ENCODE measurements at places on chromosomes 1 and 21.

DNA sequence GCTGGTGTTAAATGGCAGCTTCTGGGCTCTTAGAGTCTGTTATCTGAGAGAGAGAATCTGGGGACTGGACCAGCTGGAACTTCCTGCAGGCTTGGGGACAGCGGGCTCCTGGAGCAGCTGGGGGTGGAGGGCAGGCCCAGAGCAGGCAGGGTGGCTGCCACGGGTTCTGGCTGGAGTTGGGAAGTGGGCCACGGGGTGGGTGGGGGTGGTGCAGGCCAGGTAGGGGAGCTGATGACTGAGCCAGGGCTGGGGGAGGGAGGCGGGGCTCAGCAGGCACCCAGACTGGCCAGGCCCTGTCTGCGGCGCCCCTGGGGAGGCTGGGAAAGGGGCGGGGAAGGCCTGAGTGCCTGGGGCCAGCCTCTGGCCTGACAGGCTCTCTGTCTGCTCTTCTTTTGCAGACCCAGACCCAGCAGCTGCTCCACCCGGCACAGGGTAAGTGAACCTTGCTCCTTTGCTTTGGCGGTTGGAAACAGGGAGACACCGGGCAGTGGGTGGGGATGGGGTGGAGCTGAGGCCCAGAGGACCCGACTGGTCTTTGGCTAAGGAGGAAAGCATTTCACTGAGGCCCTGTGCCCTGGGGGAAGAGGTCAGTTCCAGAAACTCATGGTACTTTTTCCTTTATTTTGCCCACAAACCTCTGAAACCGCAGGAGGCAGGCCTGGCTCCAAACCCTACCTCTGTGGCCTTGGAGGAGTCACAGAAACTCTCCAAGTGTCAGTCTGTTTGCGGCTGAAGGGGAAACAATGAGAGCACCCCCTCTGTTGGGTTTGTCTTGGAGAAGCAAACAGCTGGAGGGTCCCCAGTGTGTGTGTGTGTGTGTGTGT is 48.8 kb downstream of the ARHGEF10L start:
- DNase-seq: peak; percentile 43

GRCh38 chr1:53462769-53463501 is 3.7 kb downstream of the DMRTB1 start:
- DNase-seq: no peak

DNA sequence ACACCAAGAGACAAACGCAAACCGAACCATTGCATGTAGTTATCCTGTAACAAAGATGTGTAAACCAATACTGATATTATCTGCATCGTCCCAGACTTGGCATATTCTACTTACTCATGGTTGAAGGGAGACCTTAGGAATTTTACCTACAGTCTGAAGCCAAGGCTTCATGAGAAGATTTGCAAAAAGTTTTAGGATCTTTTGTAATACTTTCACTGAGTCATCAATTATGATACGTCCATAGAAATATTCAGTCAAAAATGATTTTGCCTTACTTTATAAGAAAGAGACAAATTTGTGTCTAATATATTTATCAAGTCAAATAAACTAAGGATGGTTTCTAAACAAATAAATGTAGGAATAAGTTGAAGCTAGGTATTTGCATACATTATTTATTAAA is 1176.1 kb upstream of the ADGRL2 start:
- DNase-seq: no peak

DNA sequence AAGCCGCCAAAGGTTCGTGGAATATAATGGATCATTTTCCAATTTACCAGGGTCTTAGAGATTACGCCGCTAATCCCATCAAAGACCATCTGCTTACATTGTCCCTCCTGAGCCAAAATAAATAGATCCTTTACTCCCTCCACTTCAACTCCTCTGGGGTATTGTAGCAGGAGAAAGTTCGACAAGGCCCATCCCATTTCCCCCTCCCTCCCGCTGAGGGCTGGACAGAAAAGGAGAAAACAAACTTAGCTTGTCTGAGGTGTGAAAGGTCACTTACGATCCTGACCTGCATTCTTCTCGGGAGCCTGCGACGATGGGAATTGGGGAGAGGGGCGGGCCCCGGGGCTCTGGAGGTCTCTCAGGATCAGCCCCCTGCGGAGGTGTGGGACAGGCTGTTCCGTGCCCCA is 60.8 kb downstream of the MEF2D start:
- no peak for DNase-seq

DNA sequence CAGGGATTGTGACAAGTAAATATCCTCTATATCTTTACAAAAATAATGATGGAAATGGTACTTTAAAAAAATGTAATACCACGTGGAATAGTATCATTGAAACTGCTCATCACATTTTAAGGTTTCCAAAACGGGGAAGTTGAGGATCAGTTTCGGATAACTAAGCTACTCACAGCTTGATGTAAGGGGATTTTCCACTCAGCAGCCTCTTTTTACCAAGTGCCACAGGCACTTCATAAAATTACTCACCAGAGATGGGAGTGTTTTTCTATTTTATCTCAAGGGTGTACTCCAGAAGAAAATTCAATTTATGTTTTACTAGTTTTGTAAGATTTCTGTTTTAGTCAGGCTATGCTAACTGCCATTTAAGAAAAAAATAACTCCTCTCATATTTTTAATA is 91.7 kb downstream of the TPR start:
- DNase-seq: no peak

DNA sequence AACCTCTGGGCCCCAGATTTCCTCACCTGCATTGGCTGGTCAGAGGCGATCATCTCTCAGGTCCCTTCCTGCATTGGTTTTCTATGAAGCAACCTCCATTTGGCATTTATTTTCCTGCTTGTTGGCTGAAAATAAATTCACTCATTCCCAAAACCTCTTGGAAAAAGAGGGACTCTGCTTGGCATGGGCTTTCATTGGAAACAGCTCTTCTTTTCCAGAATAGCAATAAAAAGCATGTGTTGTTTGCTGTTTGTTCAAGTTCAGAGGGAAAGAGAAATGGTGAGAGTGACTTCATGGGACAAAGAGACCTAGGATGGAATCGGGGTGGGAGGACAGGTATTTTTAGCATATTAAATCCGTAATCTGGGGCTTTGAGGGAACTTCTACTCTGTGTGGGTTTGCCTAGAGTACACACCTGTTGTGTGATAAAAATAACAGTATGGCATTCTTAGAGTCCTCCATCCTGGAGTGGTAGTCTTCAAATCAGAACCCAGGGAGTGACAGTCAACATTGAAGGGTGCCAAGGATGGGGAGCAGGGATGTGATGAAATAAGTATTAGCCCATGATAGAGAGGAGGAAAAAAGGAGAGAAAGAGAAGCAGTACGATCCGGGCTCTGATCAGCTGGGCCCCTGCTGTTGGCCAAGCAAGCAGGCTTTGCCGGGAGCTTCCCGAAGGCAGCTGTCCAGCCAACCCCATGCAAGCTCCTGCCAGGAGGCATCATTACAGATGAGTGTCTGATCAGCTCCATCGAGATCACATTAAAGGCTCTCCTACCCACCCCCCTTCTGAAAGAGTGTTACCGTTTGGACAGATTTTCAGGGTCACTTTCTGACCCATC is 131.9 kb upstream of the NFIA start:
- DNase-seq: no peak

GRCh38 chr1:45846931-45847330 is 43.5 kb downstream of the MAST2 start:
- no peak for DNase-seq

GRCh38 chr1:56758135-56758534 is 61.1 kb downstream of the FYB2 start:
- DNase-seq: peak; percentile 10

DNA sequence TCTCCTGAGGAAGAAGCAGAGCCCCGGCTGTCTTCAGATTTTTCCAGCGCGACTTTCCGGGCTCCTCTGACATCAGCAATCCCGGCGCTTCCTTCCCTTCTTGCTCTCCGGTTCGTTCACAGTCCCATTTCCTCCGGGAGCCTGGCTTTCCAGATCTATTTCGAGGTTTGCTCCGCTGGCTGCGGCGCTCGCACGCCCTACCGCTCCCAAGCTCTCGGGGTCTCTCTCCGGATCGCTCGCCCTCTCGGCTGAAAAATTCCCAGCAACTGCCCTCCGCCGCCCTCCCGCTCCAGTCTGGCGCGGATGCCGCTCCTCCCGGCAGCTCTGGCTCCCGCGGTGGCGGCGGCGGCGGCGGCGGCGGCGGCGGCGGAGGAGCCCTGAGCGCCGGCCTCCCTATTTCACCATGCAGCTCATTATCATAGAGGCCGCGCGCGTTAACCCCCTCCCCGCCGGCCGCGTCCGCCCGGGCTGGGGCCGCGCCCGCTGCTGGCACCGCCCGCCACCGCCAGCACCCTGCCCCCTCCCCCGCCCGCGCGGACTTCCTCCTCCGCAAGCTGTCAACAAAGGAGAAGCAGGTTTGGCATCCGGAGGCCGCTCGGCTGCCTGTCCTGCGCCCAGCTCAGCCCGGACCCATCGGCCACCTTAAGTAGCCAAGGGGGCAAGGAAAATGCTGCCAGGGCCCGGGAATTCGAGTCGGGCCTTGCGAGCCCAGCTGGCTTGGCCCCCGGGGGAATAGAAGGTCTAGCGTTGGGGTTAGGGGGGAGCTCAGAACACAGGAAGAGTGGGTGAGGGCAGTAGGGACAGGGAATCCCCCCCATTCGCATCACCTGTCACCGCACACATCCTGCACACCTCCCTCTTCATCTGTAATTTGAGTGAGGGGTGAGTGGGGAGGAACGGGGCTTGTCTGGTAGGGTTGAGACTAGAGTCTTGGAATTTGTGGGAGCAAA is at the start of gene PLXNA2:
Gene PLXNA2 (minus strand): TSS at position 418 of the 950 bp plus-strand sequence. CDS start 26,462 bp downstream, outside the sequence.
- DNase-seq: peak; percentile 86

DNA sequence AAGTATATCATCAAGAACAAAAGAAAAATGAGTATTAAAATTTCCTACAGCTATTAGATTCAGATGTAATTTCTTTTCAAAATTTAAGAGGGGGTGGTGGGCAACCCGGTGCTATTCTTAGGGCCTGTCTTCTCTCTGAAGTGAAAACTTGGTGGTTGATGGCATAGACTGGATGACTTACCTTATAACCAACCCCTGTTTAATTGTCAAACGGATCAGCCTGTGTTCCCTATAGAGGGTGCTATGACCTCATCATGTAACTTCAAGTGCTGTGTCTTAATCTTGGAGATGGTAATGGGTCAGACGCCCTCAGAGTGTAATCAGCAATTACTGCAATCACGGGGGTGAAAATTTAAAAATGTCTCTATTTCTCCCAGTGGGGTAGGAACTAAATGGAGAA is 176.2 kb downstream of the PCP4 start:
- no peak for DNase-seq

DNA sequence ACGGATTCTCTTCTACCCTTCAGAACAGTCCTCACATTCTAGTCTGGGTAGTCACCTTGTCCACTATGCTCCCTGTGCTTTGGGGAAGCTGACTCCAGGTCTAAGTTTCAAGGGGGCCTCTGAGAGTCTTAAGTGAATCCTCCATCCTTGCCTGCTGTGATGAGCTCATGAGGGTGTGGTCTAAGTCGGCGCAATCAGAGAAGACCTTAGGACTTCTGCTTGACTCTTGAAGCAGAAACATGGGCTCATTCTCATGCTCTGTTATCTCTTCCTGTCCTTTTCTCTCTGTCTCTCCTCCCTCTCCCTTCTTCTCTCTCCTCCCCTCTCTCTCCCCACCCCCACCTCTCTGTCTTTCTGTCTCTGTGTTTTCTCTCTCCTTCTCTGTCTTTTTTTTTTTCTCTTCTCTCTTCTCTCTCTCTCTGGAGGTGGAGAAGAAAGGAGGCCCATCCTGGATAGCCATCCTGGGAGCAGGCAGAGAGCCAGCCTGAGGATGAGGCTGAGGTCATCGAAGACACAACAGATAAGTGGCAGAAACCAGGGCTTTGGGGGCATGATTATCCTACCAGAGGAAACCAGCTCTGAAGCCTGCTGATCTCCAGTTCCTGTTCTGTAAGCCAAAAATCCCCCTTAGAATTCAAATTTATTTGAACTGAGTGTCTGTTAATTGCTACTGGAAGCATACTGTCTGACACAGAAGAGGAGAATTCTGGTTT is 245.6 kb downstream of the SIPA1L2 start:
- DNase-seq: no peak

Data from mucosa of gallbladder (tissue), 1 donor.